ENCODE measurements at places on chromosomes 11 and 22.

- H3K4me3 ChIP-seq: no peak overlapping the region
- H3K4me1 ChIP-seq: no peaks in the 10 kb centered on the region
- H3K27me3 ChIP-seq: no peaks in the 10 kb centered on the region
- H3K27ac ChIP-seq: no peak overlapping the region
- DNase-seq: no peak
These were observed 87.3 kb downstream of the CCDC73 start for GRCh38 chr11:32706985-32707741.

- no peak overlapping the region for H3K4me3 ChIP-seq
- DNase-seq: no peak
- H3K4me1 ChIP-seq: peaks cover 81% of the 10 kb centered on the region
These were observed 16.1 kb downstream of the MGAT3 start for GRCh38 chr22:39472570-39473556.

DNA sequence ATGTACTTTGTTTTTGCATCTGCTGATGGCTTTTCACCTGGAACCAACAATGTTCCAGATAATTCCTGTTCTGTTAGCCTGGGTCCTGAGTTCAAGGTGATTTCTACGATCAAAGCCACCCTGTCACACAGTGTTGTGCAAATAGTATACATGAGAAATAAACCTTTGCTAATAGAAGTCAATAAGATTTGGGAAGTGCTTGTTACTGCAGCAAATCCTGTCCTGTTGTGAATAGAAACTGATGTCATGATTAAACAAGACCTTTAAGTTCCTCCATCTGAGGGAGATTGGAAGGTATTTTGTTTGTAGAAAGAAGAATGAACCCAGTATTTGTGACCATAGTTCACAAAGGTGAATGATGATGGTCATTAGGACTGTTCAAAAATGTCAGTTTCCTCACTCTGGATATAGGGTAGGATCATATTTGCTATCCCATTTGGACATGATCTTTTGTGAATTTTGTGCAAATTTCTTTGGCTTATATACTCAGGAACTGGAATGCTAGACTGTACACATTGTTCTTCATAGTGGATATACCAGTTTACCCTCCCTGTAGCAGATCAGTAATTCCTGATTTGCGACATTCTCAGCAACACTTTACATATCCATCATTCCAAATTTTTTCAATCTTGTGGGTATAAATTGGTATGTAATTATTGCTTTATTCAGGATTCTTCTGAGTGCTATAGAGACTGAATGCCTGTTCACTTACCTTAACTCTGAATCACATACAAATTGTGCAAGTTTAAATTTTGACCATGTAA lies 428.5 kb downstream of the METTL15 start:
- no peaks in the 10 kb centered on the region for H3K27me3 ChIP-seq
- H3K36me3 ChIP-seq: no peaks in the 10 kb centered on the region
- no peak for DNase-seq
- H3K27ac ChIP-seq: no peak overlapping the region
- no peaks in the 10 kb centered on the region for H3K4me1 ChIP-seq

DNA sequence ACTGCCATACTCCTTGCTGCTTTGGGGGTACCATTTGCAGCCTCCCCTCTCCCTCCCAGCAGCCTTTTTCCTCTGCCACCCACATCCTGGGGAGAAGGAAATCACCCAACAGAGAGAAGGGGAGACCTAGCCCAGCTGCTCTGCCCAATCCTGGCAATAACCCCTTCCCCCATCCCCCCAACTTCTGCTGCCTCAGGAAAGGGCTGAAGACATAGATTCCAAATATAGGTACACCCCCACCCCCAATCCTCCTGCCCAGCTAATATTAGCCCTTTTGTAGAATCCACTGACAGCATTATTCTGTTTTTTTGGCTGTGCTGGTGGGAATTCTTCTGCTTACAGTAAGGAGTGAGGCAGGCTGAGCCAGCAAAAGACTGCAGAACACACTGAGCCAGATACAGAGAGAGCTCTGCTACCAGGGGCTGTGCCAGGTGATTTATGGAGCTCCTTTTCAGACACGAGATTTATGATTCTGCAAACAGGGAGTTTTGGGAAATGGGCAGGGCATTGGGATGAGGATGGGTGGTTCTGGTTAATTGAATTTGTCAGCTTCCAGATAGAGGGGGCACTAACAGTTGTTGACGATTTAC lies 164.0 kb downstream of the TENM4 start:
- H3K36me3 ChIP-seq: no peaks in the 10 kb centered on the region
- no peaks in the 10 kb centered on the region for H3K27me3 ChIP-seq
- no peak overlapping the region for H3K4me3 ChIP-seq

GRCh38 chr11:112437096-112437495 lies 176.4 kb upstream of the PLET1 start:
- H3K27me3 ChIP-seq: no peaks in the 10 kb centered on the region
- no peak for DNase-seq
- H3K4me1 ChIP-seq: no peaks in the 10 kb centered on the region
- no peak overlapping the region for H3K4me3 ChIP-seq
- H3K27ac ChIP-seq: no peak overlapping the region
- H3K36me3 ChIP-seq: no peaks in the 10 kb centered on the region

- H3K4me1 ChIP-seq: peaks cover 6% of the 10 kb centered on the region
- no peaks in the 10 kb centered on the region for H3K27me3 ChIP-seq
- H3K36me3 ChIP-seq: no peaks in the 10 kb centered on the region
- DNase-seq: no peak
These were observed 27.2 kb downstream of the WEE1 start for GRCh38 chr11:9600644-9601036.

- no peak for DNase-seq
- no peaks in the 10 kb centered on the region for H3K4me1 ChIP-seq
- no peak overlapping the region for H3K4me3 ChIP-seq
- no peaks in the 10 kb centered on the region for H3K36me3 ChIP-seq
These were observed 170.8 kb downstream of the BUD13 start for GRCh38 chr11:116601814-116602636.

DNA sequence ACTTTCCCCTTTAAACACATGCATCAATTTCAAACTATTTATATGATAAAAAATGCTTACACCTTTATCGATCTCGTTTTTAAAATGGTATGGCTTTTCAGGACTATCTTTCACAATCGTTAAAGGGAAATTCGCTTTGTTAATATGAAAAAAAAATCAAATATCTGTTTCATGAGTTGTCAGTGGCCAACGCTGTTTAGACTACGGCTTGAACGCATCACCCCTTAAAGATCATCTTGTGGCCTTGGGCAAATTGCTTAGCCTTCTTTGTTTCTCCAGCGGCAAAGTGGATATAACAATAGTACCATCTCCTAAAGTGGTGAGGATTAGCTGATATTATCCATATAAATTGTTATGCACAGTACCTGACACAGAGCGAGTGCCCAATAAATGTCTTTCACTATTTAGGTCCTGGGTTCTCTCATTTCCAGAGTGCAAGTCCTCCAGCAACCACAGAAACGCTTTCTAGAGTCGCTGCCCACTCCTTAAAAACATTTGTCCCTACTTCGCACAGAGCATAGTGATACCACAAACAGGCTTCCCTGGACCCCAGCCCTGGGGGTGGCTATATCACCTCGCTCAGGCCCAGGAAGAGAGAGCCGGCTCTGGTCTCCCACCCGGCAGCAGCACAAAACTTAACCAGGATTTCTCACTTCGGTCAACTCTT lies 904 bp downstream of the SLC35F2 start:
- no peaks in the 10 kb centered on the region for H3K36me3 ChIP-seq
- peaks cover 21% of the 10 kb centered on the region for H3K4me1 ChIP-seq
- DNase-seq: peak; percentile 12
- peak overlapping the region; percentile 54 for H3K4me3 ChIP-seq

- H3K36me3 ChIP-seq: peaks cover 3% of the 10 kb centered on the region
- H3K4me3 ChIP-seq: no peak overlapping the region
- H3K4me1 ChIP-seq: peaks cover 8% of the 10 kb centered on the region
These were observed 114.4 kb downstream of the OSBP2 start for GRCh38 chr22:30809086-30809485.
